Nasal cavity respiratory epithelium epithelial cell of viscerocranial mucosa (primary cell): ENCODE measurements at places on chromosomes 5 and 9. TPM values are rescaled to one million over a fixed set of nuclear protein-coding genes. Genes with fewer than 3 reads are reported as not detected.

The FLT4 gene
- total RNA-seq = under 0.01 TPM in 1 of 2 replicates, not detected in the other

The OR1Q1 gene
- not detected in 2 replicates for total RNA-seq

The UGT3A2 gene
- total RNA-seq = not detected in 2 replicates

The ARID3C gene
- 0.34 and 0.50 TPM in 2 replicates for total RNA-seq

The CCL21 gene
- total RNA-seq = not detected in 2 replicates

The SOX30 gene
- total RNA-seq = under 0.01 TPM in 1 of 2 replicates, not detected in the other

The LCN9 gene
- total RNA-seq = not detected in 2 replicates

The ESM1 gene
- total RNA-seq = 0.68 TPM in 1 of 2 replicates, not detected in the other

The MARVELD2 gene
- 42.0 and 53.6 TPM in 2 replicates for total RNA-seq

The PPIP5K2 gene
- total RNA-seq = 36.2 and 41.2 TPM in 2 replicates

The GRXCR2 gene
- total RNA-seq = not detected in 2 replicates

The KCNV2 gene
- total RNA-seq = not detected in 2 replicates

The TTLL11 gene
- total RNA-seq = 2.1 and 5.2 TPM in 2 replicates

The FRMPD1 gene
- under 0.01 and 0.07 TPM in 2 replicates for total RNA-seq

The GCNT1 gene
- total RNA-seq = 2.4 and 27.4 TPM in 2 replicates

The PRRX2 gene
- total RNA-seq = under 0.01 and 0.14 TPM in 2 replicates

The FOXD4L5 gene
- under 0.01 and 0.14 TPM in 2 replicates for total RNA-seq

The HOMER1 gene
- total RNA-seq = 35.2 and 42.8 TPM in 2 replicates

The ENTR1 gene
- total RNA-seq = 61.6 and 77.6 TPM in 2 replicates

The ITGA2 gene
- 21.2 and 97.1 TPM in 2 replicates for total RNA-seq

The PCDHGA5 gene
- total RNA-seq = under 0.01 and 0.64 TPM in 2 replicates

The GSN gene
- 215 and 498 TPM in 2 replicates for total RNA-seq

The THBS4 gene
- total RNA-seq = 0.68 and 1.00 TPM in 2 replicates

The PTGES2 gene
- total RNA-seq = 88.5 and 116 TPM in 2 replicates

The TNFSF8 gene
- total RNA-seq = not detected in 2 replicates

The ACOT12 gene
- 0.07 TPM in 1 of 2 replicates, not detected in the other for total RNA-seq

The HMCN2 gene
- total RNA-seq = under 0.01 TPM in 2 replicates

The CRB2 gene
- under 0.01 TPM in 1 of 2 replicates, not detected in the other for total RNA-seq

The FOXI1 gene
- total RNA-seq = not detected in 2 replicates

The ANKRD20A1 gene
- total RNA-seq = under 0.01 and 0.71 TPM in 2 replicates

The TAS2R1 gene
- not detected in 2 replicates for total RNA-seq

The KCNN2 gene
- under 0.01 TPM in 1 of 2 replicates, not detected in the other for total RNA-seq

The SCGB3A2 gene
- not detected in 2 replicates for total RNA-seq

The QRFP gene
- total RNA-seq = not detected in 2 replicates

The BTNL8 gene
- total RNA-seq = not detected in 2 replicates

The PCDHB10 gene
- under 0.01 and 0.57 TPM in 2 replicates for total RNA-seq

The CAST gene
- 198 and 398 TPM in 2 replicates for total RNA-seq

The CTSV gene
- total RNA-seq = 11.4 and 25.6 TPM in 2 replicates

The FOXD4L3 gene
- total RNA-seq = under 0.01 and 0.21 TPM in 2 replicates
